ENCODE measurements at places on chromosomes 4 and X.

DNA sequence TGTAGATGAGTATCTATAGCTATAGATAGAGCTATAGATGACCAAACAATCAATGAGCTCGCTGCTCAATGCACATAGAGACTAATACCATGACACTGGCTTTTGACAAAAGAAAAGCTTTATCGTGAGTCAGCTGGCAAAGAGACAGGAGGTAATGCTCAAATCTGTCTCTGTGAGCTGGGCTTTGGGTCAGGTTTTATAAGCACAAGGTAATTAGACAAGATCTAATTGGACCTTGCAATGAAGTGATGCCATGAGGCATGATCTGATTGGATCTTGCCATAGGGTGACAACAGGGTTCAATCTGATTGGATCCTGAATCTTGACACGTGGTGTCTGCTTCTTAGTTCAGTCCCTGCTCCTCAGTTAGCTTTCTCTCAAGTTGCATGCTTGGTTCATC lies 180.7 kb upstream of the MXRA5 start:
- DNase-seq: no peak

DNA sequence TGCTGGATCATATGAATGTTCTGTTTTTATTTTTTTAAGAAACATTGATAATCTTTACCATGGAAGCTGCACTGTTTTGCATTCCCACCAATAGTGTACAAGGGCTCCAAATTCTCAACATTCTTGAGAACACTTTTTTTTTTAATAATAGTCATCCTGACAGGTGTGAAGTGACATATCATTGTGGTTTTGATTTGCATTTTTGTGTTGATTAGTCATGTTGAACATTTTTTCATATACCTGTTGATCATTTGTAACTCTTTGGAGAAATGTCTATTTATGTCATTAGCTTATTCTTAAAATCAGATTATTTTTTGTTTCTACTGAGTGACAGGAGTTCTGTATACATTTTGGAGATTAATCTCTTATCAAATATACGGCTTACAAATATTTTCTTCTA lies 408.5 kb downstream of the GLUD2 start:
- no peak for DNase-seq

- no peak for DNase-seq
These were observed 31.2 kb upstream of the MCF2 start for GRCh38 chrX:139739138-139739537.

GRCh38 chr4:7397206-7398103 lies 37.3 kb downstream of the PSAPL1 start:
- no peak for DNase-seq

GRCh38 chr4:184188443-184189400 lies 29.0 kb downstream of the ENPP6 start:
- DNase-seq: no peak

DNA sequence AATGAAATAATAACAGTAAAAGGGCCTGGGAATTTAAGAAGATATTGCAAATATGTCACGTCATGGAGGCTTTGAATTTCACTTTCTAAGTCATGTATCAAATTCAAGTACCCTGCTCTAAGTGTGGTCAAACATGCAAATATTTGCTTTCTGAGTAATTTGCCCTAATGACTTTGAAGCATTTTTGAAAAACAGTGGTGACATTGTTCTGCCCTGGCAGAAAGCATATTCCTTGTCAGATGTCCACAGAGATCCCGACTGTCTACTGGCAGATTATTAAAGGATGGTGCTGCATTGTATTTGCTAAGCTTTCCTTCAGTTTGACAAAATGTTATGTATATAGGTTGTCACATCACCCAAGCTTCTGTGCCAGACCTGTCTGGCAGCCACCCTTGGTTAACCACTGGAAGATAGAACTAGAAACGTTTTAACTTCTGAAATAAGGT lies 92.5 kb downstream of the ANK2 start:
- no peak for DNase-seq

- no peak for DNase-seq
These were observed 12.2 kb upstream of the ODAM start for GRCh38 chr4:70183168-70183939.

GRCh38 chr4:99808260-99808857 lies 8.3 kb upstream of the DAPP1 start:
- peak; percentile 57 for DNase-seq

DNA sequence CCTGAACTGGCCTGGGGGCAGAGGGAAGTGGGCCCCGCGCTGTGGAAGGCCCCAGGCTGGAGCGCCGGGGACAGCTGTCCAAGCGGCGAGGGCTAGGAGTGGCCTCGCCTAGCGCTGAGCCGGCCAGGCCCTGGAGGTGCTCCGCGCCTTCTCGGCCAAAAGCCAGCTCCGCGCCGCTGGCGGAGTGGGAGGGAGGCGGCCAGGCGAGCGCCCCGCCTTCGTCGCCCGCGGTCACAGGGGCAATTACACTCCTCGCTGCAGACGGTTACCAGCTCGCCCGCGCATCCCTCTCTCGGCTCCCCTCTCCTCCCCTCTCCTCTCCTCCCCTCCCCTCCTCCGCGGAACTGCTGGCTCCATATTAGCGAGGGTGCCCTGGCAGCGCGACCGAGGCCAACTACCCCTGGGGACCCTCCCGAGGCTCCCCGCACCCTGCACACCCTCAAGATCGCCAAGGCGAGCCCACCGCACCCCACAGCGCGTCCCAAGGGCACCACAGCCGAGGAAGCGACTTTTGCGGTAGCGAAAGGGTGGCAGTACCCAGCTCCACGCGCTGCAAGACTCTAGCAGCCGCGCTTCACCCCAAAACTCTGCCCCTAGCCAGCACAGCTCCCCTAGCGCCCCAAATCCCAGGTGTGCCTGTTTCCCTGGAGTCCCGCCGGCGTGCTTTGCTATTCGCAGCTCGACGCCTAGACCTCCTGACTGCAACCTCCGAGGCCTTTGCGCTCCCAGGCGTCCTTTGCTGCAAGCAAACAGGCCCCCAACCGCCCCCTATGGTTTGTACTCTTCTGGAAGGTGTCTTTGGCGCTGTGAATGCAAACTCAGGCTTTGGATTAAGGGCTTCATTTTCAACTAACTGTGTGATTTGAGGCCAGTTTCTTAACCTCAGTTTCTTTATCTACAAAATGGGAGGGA lies 91.4 kb downstream of the BCOR start:
- DNase-seq: no peak

GRCh38 chr4:47662975-47663374 lies 174.9 kb downstream of the CORIN start:
- DNase-seq: no peak

GRCh38 chr4:159765382-159765781 lies 662.5 kb downstream of the RAPGEF2 start:
- DNase-seq: no peak

DNA sequence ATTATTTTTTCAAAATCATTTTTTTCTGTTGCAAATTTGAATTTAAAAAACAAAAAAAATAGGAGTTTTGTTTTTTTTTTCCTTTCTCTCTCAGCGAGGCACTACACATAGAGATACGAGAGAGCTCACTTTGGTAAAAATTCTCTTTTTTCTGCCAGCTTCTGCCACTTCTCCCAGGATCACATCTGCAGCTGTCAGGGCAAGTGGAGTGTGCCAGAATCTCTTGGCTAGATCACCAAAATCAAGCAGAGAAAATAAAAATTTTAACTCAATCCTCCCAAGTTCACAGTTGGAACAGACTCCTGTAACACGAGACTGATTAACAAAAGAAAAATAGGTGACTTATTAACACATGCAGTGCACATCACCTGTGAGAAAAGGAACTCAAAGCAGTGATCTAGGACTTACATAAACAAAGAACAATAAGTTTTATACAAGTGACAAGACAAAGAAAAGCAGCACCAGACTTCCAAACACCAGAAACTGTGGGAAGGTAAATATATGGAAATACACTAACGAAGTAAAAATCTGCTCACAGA lies 213.2 kb upstream of the ZFP42 start:
- no peak for DNase-seq

GRCh38 chr4:37631551-37631950 lies 54.6 kb downstream of the RELL1 start:
- no peak for DNase-seq

- no peak for DNase-seq
These were observed 160.5 kb upstream of the AGTR2 start for GRCh38 chrX:116009861-116010710.

GRCh38 chrX:68995780-68996551 lies 167.1 kb downstream of the EFNB1 start:
- DNase-seq: no peak

DNA sequence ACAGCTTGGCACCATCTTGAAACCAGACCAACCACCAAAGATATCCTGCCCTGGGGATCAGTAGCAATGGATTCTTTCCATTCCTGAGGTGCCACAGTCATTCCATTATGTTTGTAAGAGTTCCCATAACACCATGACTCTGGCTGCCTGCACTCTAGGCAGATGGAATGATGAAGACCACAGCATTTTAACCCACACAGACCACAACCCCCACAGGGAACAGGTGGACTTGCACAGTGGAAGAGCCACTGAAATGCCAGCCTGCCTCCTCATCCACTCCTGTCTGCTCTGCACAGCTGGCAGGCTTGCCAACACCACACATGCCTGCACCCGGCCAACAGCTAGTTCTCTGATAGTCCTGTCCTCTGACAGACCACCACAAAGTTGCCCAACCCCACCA lies 2362.2 kb upstream of the AGA start:
- DNase-seq: no peak

DNA sequence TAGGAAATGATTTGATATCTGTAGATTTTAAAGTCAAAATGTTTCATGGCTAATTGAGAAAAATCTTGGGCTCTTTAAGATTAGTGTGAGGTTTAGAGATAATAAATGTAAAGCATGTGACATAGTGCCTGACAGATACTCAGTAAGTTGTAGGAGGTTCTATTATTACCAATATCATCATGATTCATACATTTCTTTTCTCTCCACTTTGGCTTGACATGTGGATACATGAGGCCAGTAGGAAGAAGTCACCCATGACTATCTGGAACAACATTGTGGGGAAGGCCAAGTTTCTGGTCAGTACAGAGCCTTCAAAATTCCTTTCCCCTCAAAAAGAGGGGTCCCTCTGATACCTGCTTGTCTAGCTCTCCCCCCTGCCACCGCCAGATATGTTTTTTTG lies 91.2 kb upstream of the SORBS2 start:
- no peak for DNase-seq

DNA sequence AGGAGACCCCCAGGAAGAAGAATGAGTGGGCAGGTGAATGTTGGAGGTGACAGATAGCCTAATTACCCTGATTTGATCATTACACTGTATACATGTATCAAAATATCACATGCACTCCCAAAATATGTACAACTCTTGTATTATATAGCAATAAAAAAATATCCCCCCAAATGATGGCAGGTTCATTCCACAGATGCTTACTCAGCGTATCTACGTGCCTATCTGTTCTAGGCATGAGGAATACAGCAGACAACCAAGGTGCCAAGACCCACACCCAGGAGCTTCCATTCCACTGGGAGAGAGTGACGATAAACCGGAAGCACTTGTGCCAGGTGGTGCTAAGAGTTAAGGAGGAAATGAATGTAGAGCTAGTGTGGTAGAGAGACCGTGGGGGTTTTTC lies 42.4 kb downstream of the ADRA2C start:
- DNase-seq: no peak
